ENCODE measurements at places on chromosomes 5 and 9.

DNA sequence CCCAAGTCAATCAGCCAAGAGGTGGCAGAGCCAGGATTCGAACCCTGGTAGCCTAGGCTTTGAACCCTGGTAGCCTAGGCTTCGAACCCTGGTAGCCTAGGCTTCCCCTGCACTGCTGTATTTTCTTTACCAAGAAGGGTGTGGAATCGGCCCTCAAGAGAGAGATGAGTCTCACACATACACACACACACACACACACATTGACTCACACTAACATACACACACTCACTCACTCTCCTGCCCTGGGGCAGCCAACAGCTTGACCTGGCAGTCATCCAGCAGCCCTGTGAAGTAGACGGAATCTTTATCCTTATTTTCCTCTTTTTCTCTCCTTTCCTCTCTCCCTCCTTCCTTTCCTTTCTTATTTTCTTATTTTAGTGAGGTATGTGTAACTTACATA is 55.4 kb upstream of the RPL26L1 start:
- ATAC-seq: no peak

DNA sequence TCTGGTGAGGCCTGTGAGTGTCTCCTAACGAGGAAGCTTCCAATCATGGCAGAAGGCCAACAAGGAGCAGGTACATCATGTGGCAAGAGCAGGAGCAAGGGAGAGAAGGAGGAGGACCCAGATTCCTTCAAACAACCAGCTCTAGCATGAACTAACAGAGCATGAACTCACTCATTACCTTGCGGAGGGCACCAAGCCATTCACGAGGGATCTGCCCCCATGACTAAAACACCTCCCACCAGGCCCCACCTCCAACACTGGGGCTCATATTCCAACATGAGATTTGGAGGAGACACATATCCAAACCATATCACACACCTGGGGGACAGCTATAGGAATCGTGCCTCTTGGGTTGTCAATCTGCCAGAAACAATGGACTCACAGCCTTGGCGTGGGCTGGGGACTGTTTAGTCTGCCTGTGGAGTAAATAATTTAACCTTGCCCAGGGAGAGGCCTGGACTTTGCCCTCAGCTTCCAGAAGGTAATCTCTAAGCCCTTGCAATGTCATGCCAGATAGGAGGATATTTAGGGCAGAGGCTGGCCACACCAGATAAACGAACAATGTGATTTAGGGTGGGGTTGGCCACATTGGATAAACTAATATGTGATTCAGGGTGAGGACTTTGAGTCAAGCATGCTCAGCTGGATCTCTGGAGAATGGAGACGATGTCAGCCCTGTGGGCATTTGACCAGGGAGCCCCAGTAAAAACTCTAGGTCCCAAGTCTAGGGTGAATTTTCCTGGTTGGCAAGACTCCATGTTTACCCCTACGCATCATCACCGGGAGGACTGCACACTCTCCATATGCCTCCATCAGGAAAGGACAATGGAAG is 13.6 kb upstream of the VDAC1 start:
- no peak for ATAC-seq

DNA sequence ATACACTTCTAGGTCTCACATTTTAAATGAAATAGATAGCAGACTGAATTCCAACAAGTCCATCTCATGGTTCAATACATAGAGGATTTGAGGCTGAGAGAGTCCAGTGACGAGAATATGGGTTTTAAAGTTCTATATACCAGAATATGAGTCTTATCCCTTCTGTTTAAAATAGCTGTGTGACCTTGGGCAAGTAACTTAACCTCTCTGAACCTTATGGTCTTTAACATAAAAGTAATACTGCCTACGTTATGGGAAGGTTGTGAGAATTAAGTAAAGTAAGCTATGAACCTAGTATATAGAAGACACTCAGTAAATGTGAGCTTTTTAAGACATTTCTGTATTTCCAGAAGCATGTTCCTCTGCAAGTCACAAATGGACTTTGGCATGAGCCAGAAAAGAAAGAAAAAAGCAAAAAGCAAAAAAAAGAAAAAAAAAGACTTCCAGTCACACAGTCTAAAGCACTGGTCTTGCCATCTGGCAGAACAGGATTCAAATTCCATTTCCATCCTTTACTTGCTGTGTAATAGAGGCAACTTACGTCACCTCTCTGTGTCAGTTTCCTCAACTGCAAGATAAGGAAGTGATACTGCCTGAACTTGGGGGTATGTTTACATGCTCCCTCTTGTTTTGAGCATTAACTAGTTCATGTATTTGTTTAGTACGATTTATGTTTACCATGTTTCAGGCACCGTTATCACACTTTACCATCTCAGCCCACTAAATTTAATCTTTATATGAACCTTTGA is 248.2 kb downstream of the TRIM32 start:
- no peak for ATAC-seq

- no peak for ATAC-seq
These were observed 74.4 kb upstream of the ATP10B start for GRCh38 chr5:160926428-160926827.

DNA sequence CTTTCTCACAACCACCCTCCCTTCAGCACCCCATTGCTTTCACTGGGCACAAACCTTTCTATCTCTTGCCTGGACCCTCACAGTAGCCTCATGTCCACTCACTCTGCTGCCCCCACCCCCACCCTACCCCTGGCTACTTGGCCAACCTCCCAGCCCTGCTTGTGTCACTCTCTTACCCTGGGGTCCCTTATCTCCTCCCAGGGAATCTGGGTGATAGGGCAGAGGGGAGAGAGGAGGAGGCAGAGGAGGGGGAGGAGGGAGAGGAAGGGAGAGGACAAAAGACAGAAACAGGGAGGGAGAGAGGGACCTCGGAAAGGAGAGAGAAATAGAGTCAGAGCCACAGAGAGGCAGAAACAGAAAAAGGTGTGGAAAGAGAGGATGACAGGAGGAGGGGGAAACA is 25.0 kb upstream of the KIF12 start:
- no peak for ATAC-seq

DNA sequence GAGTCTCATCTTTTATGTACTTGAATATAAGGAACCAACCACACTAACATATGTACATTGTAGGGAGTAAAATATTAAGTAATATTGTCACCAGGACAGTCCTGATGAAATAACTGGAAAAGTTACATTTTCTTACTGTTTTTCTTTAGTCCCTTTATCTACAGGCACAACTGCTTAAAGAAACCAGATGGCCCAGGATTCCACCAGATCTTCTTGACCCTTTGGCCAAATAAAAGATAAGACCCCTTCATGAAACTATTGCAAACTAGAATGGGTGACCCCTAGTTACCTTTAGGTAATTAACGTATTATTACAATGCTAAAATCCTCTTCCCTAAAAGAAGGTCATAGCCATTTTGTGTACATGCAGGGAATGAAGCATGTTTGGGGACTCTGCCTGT is 106.3 kb upstream of the FTMT start:
- ATAC-seq: no peak

DNA sequence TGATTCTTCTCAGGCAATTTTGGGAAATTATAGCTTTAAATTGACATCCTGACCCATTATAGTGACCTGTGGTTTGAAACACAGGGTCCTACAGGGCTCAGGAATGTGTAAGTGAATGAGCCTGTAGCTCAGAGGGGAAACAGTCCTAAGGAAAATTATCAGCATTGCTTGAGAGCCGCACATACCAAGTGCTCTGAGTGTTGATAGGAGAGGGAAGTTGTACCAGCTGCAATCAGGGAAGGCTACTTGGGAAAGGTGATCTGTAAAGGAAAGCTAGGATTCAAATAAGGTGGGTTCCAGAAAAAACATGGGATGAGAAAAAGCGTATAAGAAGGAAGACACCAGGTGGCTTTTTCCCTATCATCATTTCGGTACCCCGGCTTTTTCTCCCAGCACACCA is 4.4 kb upstream of the SLC25A51 start:
- no peak for ATAC-seq

DNA sequence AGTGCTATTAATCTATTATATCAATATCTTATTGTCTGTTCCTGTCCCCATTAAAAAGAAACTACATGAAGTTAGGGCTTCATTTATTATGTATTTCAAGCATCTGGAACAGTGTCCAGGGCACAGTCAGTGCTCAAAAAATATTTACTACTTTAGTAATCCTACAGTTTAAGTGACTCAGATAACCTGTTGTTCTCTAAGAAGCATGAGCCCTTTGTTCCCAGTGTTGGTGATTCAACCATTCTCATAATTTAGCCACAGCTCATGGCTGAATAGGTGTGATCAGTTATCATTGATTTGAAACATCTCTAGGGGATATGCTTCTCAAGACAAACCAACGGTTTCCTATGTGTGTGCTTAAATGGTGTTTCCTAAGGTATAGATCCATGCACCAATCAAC is 292.7 kb downstream of the TMEM167A start:
- no peak for ATAC-seq

- no peak for ATAC-seq
These were observed 253.5 kb upstream of the NREP start for GRCh38 chr5:112010475-112010874.
